Fibroblast of villous mesenchyme (primary cell): ENCODE measurements at places on chromosomes 6 and 20. TPM values are rescaled to one million over a fixed set of nuclear protein-coding genes. Genes with fewer than 3 reads are reported as not detected.

ECT2L gene
- not detected in 2 replicates for total RNA-seq

PRDM13 gene
- not detected in 2 replicates for total RNA-seq

CAP2 gene
- total RNA-seq = 22.2 and 49.7 TPM in 2 replicates

TUBE1 gene
- total RNA-seq = 31.5 and 38.7 TPM in 2 replicates

C20orf204 gene
- 0.43 and 0.97 TPM in 2 replicates for total RNA-seq
